ENCODE measurements at places on chromosomes 7 and 10. TPM values are rescaled to one million over a fixed set of nuclear protein-coding genes. Genes with fewer than 3 reads are reported as not detected.

The CHST15 gene
- total RNA-seq, result 30.3 TPM

The HERPUD2 gene
- total RNA-seq, result 31.6 TPM

The FAM171A1 gene
- total RNA-seq, result 16.0 TPM

The C10orf67 gene
- 0.68 TPM for total RNA-seq

Measured in left lung (tissue), 14 donors.